ENCODE measurements at places on chromosomes 3 and 15.

GRCh38 chr15:46315434-46315833, 680.6 kb downstream of the SQOR start:
- no peak for DNase-seq

DNA sequence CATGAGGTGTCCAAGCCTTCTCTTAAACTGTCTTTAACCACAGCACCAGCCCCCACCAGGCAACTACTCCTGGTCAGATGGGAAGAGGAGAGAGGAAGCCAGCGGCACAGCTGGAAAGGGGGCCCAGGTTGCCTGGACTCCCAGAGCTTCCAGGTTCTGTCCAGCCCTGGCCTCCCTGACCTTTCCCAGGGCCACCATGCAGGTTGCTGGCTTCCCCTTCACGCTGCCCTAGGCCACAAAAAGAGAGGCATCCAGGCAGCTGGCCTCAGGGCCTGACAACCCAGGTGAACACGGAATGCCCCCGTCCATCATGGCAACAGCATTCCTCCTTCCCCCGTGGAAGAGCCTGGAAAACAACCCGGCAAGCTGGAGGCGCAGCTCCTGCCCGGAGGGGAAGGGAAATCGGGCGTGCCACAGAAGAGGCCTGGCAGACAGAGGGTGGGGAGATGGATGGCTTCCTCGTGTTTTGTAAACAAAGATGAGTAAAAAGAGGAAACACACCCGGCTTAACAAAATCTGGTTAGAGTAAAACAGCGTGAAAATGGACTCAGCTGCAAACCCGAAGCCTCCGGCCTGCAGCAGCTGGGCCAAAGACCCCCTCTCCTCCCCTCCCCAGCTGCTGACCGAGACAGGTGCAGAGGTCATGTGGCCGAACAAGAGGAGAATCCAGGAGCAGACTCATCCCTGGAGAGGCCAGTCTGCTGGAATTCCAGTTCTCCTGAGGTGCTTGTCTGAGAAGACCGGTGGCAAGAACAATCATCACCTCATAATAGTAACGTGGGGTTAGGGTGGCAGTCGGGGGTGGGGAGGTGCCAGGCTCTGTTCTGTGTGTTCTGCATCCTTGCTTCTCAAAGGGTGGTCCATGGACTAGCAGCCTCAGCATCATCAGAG, 15.5 kb downstream of the BMF start:
- no peak for DNase-seq

DNA sequence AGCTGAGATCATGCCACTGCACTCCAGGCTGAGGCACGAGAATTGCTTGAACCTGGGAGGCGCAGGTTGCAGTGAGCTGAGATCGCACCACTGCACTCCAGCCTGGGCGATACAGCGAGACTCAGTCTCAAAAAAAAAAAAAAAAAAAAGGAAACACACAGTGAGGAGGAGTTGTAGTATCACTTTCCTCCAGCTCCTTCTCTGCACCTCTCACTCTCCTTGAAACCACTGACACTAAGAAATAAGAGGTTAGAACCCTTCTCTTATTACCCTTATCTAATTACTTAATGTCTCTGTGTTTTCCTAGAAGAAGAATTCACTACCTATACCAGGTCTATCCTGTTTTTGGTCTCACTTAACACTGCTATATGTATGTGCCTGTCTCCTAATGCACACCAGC, 31.7 kb downstream of the RAB27A start:
- DNase-seq = no peak

DNA sequence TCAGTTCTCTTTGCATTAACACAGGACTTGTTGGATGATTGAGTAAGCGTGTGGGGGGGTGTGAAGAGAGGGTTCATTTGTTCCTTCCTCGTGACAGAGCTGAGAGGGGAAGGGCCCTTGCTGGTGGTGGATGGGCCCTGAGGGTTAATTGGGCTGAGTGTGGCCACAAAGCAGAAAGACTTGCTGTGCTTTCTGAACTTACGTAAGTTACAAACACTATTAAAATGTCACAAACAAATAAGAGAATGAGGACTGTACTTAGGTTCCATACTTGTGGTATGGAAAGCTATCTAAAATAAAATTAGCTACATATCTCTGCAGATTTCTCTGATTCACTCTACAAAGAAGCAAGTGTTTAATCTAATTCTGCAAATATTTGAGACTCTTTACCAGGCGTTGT, 231.3 kb downstream of the LPP start:
- DNase-seq = no peak

DNA sequence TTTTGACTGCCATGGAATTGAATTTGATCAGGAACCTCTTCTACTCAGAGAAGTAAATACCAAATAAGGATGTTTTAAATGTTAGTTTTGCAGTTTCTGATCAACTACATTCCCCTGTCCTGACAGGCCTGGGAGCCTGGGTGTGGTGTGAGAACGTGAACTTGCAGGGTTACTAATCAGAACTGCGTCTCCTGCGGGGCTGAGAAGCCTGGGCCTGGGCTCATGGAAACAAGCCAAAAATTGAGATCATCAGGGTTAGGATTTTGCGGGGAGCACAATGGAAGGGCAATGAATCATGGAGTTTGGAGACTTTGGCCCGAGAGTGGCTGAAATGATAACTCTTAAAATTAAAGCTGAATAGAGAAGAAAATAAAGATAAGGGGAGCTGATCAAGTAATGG, 47.8 kb upstream of the C3orf70 start:
- DNase-seq = no peak

DNA sequence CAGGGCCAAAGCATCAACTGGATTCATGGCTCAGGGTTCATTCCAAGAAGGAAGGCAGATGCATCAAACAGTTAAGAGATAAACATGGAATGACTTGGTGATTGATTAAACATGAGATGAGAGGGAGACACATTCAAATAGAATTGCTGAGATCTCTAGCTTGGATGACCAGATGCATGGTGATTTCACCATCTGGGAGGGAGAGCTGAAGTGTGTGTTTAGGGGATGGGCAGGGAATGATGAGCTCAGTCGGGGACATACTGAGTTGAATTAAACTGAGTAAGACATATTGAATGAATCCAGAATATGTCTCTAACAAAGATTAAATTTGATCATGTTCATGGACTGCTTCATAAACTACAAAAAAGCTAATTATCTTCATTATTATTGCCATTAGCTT, 35.5 kb downstream of the CADPS start:
- no peak for DNase-seq

DNA sequence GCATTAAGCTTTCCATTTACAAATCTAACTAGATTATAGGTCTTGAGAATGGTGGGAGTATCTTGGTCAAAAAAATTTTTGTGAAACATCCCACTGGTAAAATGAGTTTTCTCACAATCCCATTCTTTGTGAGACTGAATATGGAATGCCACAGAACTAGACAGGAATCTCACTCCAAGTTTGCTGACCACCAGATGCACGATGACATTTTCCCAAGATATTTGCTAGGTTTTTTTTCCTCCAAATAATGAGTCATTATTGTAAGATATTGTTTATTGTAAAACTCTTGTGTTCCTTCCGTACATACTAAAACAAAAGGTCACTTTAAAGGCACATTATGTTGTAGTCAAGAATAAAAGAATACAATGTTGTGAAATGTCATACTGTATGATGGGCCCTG, 53.9 kb downstream of the COPS2 start:
- no peak for DNase-seq

DNA sequence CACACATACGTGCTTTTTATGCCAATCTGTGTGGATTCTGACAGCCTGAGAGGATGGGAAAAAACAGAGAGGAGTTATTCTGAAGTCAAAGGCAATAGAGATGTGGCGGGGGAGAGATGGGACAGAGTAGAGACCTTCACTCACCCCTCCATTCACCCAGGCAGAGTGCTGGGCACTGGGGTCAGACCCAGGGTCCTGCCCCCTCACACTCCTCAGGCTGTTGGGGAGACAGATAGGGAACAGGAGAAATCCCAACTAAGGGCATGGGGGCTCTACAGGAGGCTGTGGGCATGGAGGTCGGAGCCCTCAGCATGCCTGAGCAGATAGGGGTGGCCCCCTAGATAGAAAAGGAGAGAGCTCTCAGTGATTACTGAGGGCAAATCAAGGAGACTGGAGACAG, 30.3 kb downstream of the SLC22A14 start:
- DNase-seq = no peak

- no peak for DNase-seq
Observed at GRCh38 chr15:99989095-99989494, 255.9 kb upstream of the LYSMD4 start.

DNA sequence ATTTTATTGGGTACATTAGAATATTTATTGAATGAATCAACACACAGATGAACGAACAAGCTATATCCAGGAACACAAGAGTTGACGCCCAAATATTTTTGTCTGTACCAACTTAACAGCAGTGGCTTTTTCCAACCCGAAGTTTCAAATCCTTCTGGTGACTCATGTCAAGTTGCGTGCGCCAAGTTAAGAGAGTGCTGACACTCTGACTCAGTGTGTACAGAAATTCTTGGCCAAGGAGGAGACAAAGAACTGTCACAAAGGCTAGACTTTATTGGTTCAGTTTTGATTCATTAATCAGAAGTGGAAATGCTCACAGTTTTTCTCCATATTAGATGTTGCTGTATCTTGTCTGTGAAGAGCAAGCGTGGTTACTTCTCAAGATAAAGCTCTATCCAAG, 59.6 kb upstream of the TSC22D2 start:
- no peak for DNase-seq

GRCh38 chr3:99049164-99049563, 147.7 kb upstream of the DCBLD2 start:
- no peak for DNase-seq

- no peak for DNase-seq
Observed at GRCh38 chr3:107782054-107782453, 259.3 kb downstream of the BBX start.

- DNase-seq = no peak
Observed at GRCh38 chr3:196967412-196968232, 1.0 kb downstream of the PIGZ start.

- DNase-seq = no peak
Observed at GRCh38 chr3:23241256-23241655, 38.1 kb downstream of the UBE2E2 start.

DNA sequence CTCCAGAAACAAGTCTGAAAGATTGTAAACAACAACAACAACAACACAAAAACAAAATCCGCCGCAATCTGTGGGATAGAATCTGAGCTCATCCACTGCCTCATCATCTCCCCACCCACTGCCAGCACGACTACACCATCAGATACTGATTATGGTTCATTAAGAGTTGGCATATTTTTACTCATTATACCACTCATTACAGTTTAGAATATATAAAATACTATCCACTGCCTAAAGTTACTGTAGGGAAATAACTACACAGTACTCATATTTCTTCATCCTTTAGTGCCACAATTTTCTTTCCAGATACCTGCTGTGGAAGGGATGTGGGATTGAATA, 152.5 kb upstream of the PEX5L start:
- DNase-seq = no peak

- no peak for DNase-seq
Observed at GRCh38 chr3:183620252-183620628, 15.2 kb upstream of the KLHL24 start.

GRCh38 chr3:149203758-149204157, 17.9 kb downstream of the CP start:
- no peak for DNase-seq

DNA sequence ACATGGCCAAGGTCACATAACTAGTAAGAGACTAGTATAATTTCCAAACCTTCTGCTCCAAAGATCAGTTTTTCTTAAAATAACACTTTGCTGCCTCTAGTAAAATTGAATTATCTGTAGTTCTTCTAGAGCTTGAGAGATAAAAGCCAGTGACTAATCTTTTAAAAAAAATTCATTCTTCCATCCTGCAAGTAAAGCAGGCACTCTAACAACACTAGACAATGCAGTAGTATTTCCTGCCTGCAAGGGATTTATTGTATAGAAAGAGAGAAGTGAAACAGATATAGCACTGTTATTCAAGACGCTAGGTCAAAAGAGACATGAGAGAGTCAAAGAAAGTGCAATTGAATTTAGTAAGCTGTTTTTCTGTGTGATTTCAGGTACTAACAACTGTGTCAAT, 159.5 kb upstream of the TBC1D5 start:
- no peak for DNase-seq

DNA sequence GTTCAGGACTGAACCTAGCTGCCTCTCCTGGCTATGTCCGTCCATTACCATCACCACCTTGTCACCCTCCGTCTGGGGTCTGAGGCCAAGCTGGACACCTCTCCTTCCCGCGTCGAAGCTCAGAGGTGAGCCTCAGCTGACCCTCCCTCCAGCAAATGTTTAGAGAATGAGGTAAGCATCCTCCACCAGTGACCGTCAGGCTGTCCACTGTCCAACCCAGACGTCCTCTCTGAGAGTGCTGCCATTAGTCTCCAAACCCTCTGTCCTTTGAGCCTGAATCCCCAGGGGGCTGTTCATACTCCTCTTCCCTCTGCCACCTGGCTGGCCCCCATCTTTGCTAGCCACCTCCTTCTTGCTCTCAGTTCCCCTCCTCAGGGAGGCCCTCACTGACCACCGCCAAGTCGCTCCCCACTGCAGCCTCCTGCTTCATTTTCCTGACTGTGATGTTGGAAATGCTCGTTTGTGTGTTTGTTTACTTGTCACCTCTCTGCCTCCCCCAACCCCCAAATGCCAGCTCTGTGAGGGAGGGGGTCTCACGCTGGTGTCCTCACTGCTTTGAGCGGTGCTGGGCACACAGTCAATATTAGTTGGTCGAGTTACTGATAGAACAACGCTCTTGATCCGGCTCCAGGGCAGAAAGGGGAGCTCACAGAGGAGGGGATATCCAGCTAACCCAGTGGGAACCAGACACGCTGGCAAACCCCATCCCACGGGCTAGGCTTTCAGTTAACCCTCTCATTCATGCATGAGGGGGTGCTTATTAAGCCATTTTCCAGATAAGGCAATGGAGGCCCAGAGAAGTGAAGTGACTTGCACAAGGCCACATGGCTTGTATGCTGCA, 64.9 kb downstream of the IQSEC1 start:
- no peak for DNase-seq

GRCh38 chr15:91946581-91947292, 93.2 kb downstream of the SLCO3A1 start:
- no peak for DNase-seq

GRCh38 chr15:101533371-101534140, 44.0 kb upstream of the PCSK6 start:
- no peak for DNase-seq

- no peak for DNase-seq
Observed at GRCh38 chr15:57436961-57437360, 60.7 kb downstream of the CGNL1 start.

GRCh38 chr3:152910211-152910610, 75.3 kb downstream of the P2RY1 start:
- DNase-seq = no peak

- DNase-seq = no peak
Observed at GRCh38 chr3:137325170-137325569, 367.4 kb downstream of the IL20RB start.

- no peak for DNase-seq
Observed at GRCh38 chr3:90032980-90033641, 925.7 kb downstream of the EPHA3 start.

Data from naive thymus-derived CD4-positive, alpha-beta T cell (primary cell).